ENCODE measurements at places on chromosomes 5 and 9. TPM values are rescaled to one million over a fixed set of nuclear protein-coding genes. Genes with fewer than 3 reads are reported as not detected.

The FBP2 gene
- not detected for total RNA-seq

The RNF180 gene
- 15.4 TPM for total RNA-seq

The PCDHGB5 gene
- 16.8 TPM for total RNA-seq

The BTNL3 gene
- total RNA-seq: not detected

The RNF224 gene
- total RNA-seq: not detected

The ZNF79 gene
- 10.7 TPM for total RNA-seq

The ORM2 gene
- total RNA-seq: not detected

The PCDHB11 gene
- total RNA-seq: 1.3 TPM

The LCN1 gene
- not detected for total RNA-seq

The GAPT gene
- 2.9 TPM for total RNA-seq
